Stimulated activated CD8-positive, alpha-beta memory T cell treated with anti-CD3 and anti-CD28 coated beads, Interleukin-4, amount 100 ng/mL, for 48 hours (primary cell): ENCODE measurements at places on chromosomes 4 and X.

- DNase-seq = no peak
Measured at GRCh38 chr4:151712777-151713176, 48.0 kb downstream of the GATB start.

- no peak for DNase-seq
Measured at GRCh38 chr4:8266508-8266907, 3.0 kb upstream of the HTRA3 start.

DNA sequence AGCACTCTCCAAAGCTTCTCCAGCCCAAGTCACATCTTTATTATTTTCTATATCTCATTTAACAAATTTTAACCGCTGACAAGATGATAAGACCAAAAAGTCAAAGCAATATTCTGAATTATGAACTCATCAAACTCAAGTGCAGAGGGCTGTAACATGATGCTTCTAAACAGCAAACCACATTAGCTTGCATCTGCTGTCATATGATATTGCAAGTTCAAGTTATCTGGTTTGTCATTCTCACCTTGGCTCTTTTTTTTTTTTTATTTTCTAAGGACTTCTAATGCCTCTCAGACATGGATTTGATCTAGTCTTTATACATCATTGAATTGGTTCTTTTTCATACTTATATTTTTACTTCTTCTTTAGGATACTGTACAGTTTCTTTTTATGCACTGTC lies 93.4 kb downstream of the SLC10A7 start:
- no peak for DNase-seq

DNA sequence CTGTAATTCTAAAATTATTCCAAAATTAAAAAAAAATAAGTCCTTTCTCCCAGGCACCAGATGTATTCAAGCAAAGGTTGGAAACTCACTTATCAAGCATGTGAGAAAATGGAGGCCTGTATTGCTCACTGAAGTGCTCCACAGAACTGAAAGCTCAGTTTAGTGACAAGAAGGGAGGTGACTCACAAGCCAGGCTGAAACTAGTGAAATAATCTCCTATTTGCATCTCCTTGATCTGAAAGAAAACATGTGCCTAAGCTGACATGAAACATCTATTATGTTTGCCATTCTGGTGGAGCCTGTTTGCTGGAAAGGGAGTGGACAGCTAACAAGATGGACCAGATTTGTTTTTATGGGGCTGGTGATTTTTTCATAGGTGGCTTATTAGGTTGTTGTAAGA lies 54.0 kb upstream of the AMELX start:
- no peak for DNase-seq

DNA sequence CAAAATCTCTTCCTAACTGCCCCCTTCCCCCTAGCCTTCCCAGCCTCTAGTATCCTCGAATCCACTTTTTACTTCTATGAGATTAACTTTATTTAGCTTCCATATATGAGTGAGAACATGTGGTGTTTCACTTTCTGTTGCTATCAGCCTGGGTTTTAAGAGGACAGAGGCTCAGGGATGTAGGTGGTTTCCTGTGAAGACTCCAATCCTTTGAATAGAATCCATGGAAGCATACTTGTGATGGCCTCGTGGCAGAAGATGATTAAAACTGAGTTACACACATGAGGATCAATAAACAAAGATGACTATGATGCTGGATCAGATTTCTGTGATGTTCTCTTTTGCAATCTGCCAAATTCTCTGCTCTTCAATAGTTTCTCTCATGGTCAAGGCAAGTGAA lies 29.8 kb downstream of the CD99L2 start:
- DNase-seq = no peak

GRCh38 chr4:151376540-151376939 lies 32.4 kb upstream of the FHIP1A start:
- no peak for DNase-seq

GRCh38 chr4:710116-710515 lies 4.5 kb downstream of the PCGF3 start:
- no peak for DNase-seq

- no peak for DNase-seq
Measured at GRCh38 chr4:181261279-181261678, 981.9 kb upstream of the TENM3 start.

GRCh38 chrX:110210417-110211139 lies 107.3 kb downstream of the AMMECR1 start:
- no peak for DNase-seq

DNA sequence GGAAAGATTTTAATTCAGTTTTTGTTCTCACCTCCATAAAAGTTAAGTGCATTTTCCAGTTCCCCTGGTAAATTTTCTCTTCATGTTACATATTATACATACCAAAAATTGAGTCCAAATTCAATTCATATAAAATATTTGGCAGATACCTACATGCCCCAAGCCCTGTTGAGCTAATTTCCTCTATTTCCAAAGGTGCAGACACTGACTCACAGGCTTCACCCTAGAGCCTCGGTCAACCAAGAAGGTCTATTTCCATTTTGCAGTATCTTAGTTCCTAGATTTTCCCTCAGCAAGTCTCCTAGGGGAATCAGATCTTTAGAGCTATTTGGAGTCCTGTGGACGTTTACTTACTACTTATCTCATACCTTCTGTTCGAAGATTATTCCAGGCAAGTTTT lies 174.4 kb downstream of the TSPAN5 start:
- no peak for DNase-seq

- no peak for DNase-seq
Measured at GRCh38 chr4:123867910-123868587, 471.5 kb downstream of the SPRY1 start.

DNA sequence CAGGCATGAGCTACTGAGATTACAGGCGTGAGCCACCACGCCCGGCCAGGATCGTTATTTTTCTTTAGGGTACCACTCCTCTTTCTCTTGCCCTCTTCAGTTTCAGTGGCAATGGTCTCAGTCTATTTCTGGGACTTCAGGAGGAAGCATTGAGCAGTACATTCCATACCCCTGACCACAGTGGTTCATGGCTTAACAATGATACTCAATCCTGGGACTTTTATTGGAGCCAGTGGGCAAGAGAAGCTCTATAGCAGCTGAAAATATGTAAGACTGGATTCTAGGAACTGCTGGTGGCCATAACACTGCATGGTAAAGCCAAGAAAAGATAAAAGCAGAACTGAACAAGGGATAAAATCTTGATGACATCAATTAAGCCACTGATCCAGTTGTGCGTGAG lies 5.8 kb upstream of the CCNA2 start:
- DNase-seq = no peak
